ENCODE measurements at places on chromosomes 13 and 19.

GRCh38 chr19:21947775-21948174 lies 63.0 kb downstream of the ZNF208 start:
- no peak for DNase-seq

DNA sequence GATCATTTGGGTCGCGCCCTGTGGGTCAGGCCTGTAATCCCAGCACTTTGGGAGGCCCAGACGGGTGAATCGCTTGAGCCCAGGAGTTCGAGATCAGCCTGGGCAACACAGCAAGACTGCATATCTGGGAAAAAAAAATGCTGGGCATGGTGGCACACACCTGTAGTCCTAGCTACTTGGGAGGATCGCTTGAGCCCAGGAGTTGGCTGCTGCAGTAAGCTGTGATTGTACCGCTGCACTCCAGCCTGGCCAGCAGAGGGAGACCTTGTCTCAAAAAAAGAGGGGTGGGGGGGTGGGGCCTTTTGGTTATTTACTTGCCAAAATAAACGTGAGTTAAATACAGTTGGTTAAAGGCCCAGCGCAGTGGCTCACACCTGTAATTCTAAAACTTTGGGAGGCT lies 9.8 kb upstream of the ZNF544 start:
- DNase-seq: no peak

GRCh38 chr19:1808395-1808731 lies 3.7 kb downstream of the ATP8B3 start:
- DNase-seq: no peak

DNA sequence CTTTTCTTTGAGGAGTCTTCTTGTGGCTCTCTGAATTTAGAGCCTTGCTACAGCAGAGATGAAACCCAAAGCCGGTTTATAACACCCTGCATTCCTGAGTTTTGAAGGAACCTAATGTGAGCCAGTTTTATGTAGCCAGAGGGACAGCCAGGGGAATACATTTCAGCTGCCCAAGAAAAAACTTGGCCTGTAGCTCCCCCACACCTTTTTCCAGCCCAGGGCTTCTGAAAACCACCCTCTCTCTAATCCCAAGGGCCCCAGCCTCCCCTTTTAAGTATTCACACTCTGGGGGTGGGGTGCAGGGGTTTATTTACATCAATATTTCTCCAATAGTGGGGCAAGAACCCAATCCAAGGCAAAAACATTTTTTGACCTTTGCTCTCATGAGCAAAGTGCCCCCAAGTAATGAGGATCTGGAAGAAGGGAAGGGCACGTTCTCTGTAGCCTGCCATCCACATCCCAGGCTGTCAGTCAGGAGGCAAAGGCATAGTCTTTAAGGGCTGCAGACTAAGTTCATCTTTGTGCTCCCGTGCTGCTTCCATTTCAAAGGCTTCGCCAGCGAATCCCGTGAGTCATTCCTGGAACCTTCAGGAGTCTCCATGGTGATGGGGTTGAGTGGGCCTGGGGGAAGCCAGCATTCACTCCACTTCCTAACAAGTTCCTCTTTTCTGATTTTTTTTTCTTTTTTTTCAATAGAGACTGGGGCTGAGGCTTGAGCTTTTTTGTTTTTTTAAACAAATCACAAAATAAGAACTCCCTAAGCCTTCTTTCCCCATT lies 33.2 kb upstream of the MEDAG start:
- no peak for DNase-seq

- DNase-seq: no peak
Measured at GRCh38 chr19:6710273-6711077, 10.0 kb downstream of the C3 start.

DNA sequence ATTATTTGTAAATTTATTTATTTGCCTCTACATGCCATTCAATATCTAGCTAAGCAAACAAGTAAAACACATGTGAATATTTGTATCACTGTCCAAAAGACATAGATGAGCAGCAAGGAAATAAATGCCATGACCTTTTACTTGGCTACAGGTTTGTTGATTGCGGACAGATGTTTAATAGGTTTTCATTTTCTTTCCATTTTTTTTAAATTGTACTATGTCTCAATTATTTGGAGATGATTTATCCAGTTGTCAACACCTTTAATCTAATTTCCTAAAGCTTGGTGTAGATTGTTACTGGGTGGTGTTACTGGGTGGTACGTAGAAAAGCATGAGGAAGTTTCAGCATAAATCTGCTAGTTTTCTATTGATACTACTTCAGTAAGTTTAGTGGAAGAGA lies 560.6 kb upstream of the SPRY2 start:
- no peak for DNase-seq

DNA sequence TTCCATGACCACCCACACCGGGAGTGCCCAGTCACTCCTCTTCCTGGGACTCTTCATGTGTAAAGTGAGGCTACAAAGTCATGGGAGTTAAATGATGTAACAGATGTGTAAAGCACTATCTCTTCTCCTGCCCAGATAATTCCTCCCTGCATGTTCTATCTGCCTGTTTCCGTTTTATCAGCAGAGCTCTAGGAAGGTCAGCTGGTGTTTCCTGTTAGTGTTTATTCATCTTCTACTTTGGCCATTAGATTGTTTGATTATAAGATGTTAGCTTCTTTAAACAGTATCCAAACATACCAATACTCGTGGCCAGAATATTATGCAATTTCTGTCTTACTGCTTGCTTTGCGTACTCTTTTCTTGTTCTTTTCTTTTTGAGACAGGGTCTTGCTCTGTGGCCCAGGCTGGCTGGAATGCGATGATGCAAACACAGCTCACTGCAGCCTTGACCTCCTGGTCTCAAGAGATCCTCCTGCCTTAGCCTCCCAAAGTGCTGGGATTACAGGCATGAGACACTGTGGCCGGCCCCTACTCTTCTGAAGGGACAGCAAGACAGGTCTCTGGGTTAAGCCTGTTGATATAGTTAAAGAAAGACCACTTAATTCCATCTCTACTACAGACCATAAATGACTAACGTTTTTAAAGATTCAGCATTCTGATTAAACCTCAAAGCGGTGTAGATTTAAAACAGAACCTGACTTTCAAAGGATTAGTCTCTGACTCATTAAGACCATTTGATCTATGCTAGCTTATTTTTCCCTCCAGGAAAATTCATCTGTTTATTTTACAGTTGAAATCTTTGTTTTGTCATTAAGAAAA lies 97.4 kb upstream of the AKAP11 start:
- DNase-seq: no peak

- no peak for DNase-seq
Measured at GRCh38 chr19:18170714-18171255, 2.8 kb upstream of the IFI30 start.

DNA sequence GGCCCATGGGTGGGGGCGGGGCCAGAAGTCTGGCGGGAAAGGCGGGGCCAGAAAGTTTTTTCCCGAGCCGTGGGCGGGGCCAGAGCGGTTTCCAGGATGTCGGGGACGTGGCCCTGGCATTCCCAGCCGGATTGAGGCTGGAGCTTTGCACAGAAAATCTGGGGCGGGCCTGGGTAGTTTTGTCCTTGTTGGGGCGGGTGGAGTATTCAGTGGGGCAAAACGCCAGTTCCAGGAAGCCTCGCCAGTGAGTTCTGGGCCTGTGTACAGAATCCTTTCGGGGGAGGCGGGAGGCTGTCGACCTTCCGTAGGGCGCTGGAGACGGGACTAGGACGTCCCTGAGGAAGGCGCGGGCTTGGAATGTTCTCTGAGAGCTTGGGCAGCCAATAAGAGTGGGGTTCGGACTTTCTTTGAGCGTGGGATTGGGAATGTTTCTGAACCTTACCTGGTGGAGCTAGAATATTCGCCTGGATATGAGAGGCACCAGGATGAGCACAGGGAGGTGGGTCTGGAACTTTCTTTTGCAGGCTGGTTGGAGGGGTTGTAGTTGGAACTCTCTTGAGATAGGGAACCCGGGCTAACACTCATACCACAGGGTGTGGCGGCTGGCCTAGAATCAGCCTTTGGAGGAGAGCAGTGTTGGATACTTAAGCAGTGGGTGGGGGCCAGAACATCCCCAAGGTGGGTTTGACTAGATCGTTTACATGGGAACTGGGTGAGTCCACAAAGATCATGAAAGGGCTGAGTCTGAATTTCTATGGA lies 1.3 kb downstream of the CCDC9 start:
- DNase-seq: no peak

DNA sequence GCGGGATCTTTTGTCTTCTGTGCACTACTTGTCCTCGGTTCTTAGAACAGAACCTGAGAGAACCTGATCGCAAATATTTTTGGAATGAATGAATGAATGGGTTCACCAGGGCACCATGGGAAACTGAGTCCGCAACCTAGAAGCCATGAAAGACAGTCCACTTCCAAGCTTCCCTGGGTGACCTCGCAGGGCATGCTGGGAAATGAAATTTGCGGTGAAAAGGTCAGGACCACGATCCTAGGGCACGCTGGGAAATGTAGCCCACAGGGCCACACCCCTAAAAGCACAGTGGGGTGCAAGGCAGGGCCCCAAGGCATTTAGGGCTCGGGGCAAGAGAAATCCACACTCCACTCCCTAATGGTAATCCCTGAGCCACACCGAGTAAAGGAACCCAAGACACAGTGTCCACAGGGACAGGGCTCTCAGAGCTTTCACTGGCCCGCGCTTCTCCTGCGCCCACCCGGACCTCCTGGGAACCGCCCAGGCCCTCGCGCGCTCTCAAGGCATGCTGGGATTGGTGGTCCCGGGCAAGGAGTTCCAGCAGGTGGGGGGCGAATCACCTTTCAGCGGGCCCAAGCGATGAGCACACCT lies 1.1 kb upstream of the PPP1R12C start:
- DNase-seq: no peak

- DNase-seq: no peak
Measured at GRCh38 chr19:11227195-11227886, 12.1 kb upstream of the ANGPTL8 start.

DNA sequence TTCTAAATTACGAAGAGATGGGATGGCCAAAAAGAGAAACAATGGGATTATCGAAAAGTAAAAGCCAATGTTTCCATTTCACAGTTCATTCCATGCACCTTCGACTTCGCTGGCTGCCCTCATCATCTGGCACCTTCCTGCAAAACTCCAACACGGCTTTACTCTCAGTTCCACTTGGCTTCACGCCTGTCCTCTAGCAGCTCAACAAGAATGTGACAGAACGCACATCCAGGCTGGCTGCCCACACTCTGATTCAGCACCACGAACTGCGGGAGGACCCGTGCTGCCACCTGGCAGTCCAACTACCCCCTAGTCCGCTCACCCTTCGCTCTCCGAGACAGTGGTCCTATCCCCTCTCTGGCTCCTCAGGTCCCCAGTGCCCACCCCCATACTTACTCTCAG lies 11.7 kb downstream of the ATP7B start:
- no peak for DNase-seq

GRCh38 chr19:3547301-3547731 lies 8.3 kb downstream of the TEKTIP1 start:
- DNase-seq: peak; percentile 42

- no peak for DNase-seq
Measured at GRCh38 chr19:4368128-4368820, 24.9 kb downstream of the MPND start.

- no peak for DNase-seq
Measured at GRCh38 chr19:33171222-33171795, 22.8 kb upstream of the LRP3 start.

GRCh38 chr19:14434543-14435319 lies 1.6 kb downstream of the PKN1 start:
- DNase-seq: no peak

- DNase-seq: no peak
Measured at GRCh38 chr13:59340581-59340980, 823.1 kb downstream of the DIAPH3 start.

DNA sequence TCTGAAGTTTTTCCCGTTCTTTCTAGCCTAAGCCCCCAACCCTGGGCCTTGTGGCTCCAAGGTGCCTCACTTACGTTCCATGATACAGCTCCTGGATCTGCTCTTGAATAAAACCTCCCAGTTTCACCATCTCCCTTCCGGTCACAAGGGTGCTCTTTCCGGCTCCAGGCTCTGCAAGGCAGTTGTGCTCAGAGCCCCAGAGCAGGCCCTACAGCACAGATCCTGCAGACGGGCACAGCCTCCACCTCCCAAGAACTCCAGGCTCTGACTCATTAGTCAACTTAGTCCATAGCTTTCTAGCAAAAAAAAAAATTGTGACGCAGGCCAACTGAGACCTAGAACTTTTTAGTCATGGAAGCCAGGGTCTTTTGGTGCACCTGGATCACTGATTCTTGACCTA lies 33.9 kb upstream of the SLC7A10 start:
- peak; percentile 26 for DNase-seq

DNA sequence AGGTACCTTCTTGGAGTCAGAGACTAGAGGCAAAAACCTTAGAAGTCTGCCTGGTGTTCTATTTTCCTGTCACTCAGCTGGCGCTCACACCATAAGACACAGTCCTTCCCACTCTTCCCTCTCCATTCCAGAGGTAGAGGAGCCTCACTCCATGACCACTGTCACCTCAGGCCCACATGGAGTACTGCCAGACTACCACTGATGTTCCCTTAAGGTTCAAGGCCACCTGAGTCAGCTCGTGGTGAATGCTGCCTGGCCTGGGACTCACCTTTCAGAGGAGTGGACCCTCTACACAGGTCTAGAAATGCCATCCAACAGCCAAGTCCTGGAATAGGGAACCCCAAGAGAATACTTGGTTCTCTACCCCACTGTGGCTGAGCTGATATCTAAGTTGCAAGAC lies 29.9 kb downstream of the RGCC start:
- no peak for DNase-seq

DNA sequence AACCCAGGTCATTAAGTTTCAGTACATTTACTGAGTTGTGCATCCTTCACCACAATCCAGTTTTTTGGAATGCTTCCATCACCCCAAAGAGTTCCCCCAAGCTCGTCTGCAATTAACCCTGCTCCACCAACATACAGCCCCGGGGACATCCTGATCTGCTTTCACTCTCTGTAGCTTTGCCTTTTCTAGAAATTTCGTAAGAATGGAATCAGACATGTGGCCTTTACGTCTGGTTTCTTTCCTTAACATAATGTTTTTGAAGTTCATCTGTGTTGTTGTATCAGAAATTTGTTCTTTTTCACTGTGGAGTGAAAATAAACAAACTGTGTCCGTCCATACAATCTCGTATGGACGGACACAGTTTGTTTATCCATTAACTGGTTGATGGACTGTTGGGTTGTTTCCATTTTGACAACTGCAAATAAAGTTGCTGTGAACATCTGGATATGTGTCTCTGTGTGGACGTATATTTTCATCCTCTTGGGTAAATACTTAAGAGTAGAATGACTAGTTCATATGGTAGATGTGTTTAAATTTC lies 2.9 kb downstream of the KLHL26 start:
- no peak for DNase-seq

DNA sequence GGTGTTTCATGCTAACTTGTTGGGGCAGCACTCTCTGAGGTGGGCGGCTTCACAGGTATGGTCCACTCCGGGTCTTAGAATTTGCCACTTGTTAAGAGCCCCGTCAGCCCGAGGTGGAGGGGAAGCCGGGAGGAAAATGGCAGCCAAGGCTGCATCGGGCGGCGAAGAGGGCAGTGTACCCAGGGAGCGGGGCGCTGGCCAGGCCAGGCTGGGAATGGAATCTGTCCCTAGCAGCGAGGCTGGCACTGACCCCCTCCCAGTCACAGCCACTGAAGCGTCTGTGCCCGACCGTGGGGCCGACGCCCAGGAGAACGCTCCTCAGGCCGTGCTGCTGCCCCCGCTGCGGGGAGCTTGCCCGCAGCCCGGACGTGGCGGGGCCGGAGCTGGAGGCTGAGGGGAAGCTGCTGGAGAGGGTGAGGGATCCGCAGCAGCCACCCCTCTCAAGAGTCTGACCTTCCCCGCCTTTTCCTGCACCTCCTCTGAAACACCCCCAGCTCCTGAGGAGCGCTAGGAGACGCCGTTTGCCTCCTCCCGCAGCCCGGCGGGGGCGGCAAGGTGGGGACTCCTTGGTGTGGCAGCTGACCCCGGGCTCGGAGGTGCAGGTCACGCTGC lies 313.8 kb upstream of the SPRY2 start:
- no peak for DNase-seq

- no peak for DNase-seq
Measured at GRCh38 chr13:51912091-51912490, 50.3 kb downstream of the CCDC70 start.

- DNase-seq: no peak
Measured at GRCh38 chr19:11843722-11844121, 4.8 kb upstream of the ZNF439 start.

Data from CD4-positive, alpha-beta T cell (primary cell).